Calu3 (cell line): ENCODE measurements at places on chromosomes 1 and 21.

GRCh38 chr21:45568383-45568782, 26.1 kb upstream of the SLC19A1 start:
- DNase-seq, result no peak

GRCh38 chr1:43250351-43250761, 19.4 kb upstream of the TMEM125 start:
- no peak for DNase-seq

- DNase-seq, result no peak
Observed at GRCh38 chr1:221149555-221150075, 270.4 kb downstream of the HLX start.

- peak; percentile 51 for DNase-seq
Observed at GRCh38 chr1:207825719-207826556, 74.1 kb downstream of the CD46 start.

DNA sequence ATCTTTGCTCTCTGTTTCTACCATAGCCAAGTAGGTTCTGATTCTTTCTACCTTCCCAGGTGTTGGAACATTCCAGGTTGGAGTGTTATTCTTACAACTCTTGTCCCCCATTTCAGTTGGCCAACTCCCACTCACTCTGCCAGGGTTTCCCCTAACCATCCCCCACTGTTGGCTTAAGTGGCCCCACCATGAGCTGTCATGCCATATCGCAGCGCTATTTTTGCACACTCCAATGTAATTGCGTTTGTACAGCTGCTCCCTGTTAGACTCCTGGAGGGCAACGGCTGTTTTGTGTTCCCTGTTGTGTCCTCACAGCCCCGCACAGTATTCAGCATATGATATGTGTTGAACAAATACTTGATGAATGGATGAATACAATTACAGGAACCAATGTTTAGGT, 117.7 kb upstream of the ETS2 start:
- DNase-seq, result no peak

DNA sequence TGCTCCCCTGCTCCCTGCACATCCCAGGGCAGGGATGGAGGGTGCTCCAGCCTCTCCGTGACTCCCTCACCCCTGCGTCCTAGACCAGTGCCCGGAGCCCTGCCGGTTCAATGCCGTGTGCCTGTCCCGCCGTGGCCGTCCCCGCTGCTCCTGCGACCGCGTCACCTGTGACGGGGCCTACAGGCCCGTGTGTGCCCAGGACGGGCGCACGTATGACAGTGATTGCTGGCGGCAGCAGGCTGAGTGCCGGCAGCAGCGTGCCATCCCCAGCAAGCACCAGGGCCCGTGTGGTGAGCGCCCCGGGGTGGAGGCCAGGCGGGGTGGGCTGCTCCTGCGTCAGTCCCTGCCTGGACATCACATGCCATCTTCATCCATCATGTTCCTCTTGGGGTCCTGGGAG, 22.0 kb downstream of the AGRN start:
- no peak for DNase-seq

DNA sequence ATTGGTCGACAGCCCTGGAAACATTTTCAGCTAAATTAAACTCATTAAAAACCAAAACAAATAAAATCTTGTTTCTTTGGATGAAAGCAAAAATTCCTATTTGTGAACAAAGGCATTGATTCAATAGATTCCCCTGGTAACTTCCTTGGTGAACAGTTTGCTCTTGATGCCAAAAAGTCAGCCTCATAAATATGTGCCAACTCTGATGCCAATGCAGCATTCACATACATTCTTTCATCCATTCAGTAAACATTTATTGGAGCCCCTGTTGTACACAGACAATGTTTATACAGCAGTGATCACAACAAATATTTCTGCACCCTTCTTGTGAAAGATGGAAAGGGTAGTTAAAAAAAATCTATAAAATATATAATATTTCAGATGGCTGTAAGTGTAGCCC, 107.8 kb downstream of the PLD5 start:
- DNase-seq, result no peak

DNA sequence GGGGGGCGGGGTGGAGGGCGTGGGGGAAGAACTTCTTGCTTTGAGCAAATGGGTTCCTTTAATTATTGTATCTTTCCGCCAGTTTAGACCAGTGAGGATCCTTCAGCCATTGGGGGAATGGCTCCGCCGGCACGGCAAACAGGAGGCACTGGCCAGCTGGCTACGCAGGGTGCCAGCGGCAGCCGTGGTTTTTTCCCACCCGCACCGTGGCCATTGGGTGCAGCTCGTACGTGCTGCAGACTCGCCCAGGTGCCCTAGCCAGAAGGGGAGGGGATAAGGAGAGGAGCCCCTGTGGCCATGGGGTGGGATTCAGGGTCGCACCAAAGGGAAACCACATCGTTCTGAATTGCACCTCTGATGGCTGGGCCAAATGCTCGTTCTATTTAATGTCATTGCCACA, 65.6 kb downstream of the RGSL1 start:
- no peak for DNase-seq

- DNase-seq, result no peak
Observed at GRCh38 chr1:20143734-20144565, 4.8 kb downstream of the PLA2G2F start.

- DNase-seq, result no peak
Observed at GRCh38 chr21:39388811-39389155, 39.9 kb upstream of the HMGN1 start.

- DNase-seq, result no peak
Observed at GRCh38 chr1:209733409-209734192, 22.3 kb upstream of the TRAF3IP3 start.

- peak; percentile 10 for DNase-seq
Observed at GRCh38 chr1:119448127-119448511, 33.2 kb downstream of the HSD3B2 start.

DNA sequence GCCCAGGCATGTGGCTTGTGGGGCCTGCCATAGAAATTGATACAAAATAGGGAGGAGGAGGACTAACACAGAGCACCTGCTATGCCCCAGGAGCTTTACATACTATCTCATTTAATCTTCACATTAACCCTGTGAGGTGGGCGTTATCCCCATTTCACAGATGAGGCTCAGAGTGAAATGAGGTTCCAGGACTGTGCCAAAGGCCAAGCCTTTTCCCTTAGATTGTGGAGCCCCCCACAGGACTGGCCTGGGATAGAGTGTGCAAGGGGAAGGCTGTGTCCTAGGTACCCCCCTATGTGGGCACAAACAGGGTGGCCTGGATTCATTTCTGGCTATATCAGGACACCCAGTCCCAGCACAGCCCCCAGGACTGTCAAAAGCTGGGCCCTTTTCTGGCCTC, 2.2 kb upstream of the DDOST start:
- no peak for DNase-seq

GRCh38 chr1:200442537-200443156, 32.8 kb upstream of the ZNF281 start:
- no peak for DNase-seq

GRCh38 chr21:16969636-16970035, 543.2 kb upstream of the CXADR start:
- no peak for DNase-seq

DNA sequence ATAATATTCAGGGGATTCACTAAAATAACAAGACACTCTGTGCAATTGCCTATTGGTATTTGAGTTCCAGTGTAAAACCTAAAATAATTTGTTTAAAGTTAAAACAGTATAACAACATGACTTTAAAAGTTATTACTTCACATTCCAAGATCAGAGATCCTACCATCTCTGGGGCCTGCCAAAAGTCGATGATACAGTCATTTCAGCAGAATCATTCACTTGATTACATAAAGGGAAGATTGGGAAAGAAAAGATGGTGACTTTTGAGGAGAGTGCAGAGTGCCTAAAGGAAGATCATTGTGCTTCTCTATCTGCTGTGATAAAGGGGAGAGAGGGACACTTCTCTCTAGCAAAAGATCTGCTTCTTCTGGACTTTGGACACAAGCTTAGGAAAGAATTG, 784.4 kb upstream of the ADGRL4 start:
- no peak for DNase-seq

DNA sequence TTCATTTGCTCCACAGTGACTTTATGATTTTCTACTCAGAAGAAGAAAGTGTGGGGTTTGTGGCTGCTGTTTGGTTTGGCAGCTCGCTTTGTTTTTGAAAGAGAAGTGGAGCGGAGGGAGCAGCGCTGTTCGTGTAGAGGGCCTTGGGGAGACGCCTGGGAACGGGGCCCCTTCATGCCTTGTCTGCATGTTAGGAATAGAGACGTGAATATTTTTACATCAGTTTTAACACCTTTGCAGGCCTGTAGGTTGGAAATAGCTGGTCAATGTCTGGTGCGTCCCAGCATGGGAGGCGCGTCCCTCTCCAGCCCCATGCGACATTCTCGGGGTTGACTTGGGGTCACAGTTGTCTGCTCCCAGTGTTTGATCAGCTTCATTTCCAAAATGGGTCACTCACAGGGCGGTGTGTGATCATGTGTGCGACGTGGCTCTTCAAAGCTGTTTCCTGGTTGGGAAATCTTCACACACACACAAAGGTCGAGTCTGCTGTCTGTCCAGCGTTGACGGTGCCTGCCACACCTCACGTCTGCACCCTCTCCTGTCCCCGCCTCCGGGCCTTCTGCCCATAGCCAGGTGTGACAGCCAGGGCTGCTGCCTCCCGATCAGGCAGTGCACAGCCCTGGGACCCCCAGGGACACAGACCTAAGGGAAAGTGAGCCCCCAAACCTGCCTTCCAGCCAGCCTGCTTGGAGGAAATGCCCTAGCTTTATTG, 149.2 kb downstream of the PSMG1 start:
- peak; percentile 16 for DNase-seq

DNA sequence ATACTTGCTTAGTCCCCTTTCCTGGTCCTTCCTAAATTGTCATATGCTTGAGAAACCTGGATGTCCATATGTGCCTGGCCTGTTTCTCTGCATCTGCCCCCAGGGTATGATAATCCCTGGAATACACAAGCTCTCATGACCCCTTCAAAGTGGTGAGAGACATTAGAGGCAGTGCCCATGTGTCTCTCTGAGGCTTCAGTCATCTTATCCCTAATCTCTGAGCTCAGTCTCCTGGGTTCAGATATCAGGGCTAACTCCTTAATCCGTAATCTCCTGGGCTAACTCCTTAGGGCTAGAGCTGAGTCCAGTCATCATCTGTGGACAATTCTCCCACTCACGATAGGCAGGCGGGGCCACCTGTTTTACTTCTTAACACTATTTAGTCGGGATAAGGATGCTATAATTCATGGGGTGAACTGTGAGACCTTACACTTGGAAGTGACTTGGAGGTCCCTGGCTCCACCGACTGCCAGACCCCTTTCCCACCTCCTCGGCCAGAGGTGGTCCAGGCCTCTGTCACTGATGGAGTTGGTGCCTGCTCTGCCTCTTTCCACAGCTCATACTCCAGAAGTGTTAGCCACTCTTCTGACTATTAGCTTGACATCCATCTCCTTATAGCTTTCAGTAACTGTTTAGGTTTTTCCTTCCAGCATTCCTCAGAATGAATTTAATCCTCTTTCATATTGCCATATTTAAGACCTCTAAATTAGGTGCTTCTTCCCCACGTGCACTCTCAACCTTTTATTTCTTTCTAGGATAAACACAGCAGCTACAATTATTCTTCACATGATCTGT, 22.7 kb downstream of the CCN1 start:
- DNase-seq, result no peak

DNA sequence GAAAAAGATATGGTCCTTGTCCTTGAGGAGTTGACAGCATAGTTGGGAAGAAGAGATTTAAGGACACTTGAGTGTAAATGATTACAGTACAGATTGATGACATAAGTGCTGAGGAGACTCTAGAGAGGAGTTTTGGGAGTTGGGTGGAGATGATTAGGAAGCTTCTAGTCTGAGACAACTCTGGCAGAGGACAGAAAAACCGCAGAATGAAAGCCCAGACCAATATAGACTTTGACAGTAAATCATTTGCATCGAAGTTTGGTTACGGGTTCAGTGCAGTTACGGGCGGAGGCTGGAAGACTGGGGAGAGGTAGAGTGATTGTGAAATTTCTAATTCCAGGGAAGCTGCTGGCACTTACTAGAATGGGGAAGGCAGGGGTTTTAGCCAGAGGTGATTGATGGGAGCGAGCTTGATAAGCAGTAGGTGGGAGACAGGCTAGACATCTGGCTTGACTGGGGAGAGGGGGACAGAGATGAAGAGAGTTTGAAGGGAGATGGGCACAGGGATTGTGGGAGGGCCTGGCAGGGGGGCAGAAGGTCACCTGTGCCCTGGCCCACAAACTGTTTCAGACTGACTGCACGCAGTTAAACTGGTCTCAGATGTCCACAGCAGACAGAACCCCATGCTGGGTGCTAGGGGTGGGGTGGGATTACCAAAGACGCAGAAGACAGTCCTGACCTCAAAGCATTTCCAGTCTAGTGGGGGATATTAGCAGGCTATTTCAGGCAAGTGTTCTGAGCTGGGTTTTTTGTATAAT, 20.1 kb downstream of the SH2D2A start:
- DNase-seq, result no peak

DNA sequence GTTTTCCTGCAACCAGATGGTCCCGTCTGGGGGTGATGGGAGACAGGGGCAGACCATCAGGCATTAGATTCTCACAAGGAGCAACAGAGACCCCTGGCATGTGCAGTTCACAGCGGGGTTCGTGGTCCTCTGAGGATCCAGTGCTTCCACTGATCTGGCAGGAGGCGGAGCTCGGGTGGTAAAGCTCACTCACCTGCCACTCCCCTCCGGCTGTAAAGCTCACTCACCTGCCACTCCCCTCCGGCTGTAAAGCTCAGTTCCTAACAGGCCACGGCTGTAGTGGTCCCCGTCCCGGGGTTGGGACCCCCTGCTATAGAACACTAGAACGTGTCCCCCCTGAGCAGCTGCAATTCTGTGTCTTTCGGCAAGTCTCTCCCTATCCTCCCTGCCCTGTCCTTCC, 4.6 kb downstream of the KRTAP10-12 start:
- no peak for DNase-seq

GRCh38 chr1:227730630-227731151, 4.4 kb downstream of the JMJD4 start:
- no peak for DNase-seq

DNA sequence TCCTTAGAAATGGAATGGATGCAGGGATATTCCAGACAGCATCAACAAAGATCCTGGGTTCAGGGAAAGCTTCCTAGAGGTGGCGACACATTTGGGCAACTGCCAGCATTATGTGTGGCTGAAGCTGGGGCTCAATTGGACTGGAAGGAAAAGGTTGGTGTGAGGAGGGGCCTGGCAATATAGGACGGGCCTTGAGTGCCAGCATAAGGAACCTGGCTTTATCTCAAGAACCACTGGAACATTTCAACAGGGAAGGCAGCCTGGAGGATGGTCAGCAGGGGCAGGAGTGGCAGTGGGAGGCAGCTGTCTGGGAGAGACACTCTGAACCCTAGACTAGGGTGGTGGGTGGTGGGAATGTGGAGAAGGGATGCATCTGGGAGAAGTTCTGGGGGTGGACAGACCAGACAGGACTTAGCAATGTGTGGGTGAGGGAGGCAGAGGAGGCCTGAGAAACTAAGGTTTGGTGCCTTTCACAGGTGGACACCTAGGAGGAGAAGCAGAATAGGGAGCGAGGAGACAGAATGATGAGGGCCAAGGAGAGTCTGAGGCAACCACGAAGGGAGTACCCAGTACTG, 3.5 kb downstream of the SH3BGRL3 start:
- no peak for DNase-seq

- peak; percentile 78 for DNase-seq
Observed at GRCh38 chr1:7646981-7647901, 123.9 kb upstream of the VAMP3 start.
